ENCODE measurements at places on chromosomes 1 and 21. TPM values are rescaled to one million over a fixed set of nuclear protein-coding genes. Genes with fewer than 3 reads are reported as not detected.

The FAM151A gene
- polyA plus RNA-seq = 13.5 TPM

The KCNA2 gene
- polyA plus RNA-seq = not detected

DNA sequence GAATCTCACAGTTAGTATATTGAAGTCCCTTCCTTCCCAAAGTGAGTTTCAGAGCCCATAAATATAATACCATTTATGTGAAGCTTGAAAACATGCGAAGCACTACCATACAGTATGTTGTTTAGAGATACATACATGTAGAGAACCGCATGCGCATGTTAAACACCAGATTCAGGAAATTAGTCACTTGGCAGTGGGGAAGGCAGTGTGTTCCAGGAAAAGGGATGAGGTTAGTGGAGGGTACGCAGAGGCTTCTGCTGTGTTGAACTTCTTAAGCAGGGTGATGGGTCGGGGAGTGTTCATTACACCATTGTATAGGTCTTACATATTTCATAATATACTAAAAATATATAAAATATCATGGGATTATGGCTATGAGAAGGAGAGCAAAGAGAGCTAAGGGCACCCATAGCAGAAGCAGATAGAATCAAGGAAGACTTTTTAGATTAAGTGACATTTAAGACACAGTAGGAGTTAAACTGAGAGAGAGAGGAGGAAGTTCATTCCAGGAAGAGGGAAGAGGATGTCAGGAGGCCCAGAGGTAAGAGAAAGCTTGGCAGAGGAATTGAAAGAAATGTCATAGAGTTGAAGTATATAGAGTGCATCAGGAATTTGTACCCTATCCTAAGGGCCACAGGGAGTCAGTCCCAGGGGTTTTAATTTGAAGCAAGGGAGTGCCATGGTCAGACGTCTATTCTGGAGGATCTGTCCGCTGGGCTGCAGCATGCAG lies 43.5 kb upstream of the SARS1 start:
- H3K4me1 ChIP-seq = no peaks in the 10 kb centered on the region
- H3K27ac ChIP-seq = no peak overlapping the region
- H3K27me3 ChIP-seq = no peaks in the 10 kb centered on the region
- no peaks in the 10 kb centered on the region for H3K36me3 ChIP-seq
- DNase-seq = no peak

DNA sequence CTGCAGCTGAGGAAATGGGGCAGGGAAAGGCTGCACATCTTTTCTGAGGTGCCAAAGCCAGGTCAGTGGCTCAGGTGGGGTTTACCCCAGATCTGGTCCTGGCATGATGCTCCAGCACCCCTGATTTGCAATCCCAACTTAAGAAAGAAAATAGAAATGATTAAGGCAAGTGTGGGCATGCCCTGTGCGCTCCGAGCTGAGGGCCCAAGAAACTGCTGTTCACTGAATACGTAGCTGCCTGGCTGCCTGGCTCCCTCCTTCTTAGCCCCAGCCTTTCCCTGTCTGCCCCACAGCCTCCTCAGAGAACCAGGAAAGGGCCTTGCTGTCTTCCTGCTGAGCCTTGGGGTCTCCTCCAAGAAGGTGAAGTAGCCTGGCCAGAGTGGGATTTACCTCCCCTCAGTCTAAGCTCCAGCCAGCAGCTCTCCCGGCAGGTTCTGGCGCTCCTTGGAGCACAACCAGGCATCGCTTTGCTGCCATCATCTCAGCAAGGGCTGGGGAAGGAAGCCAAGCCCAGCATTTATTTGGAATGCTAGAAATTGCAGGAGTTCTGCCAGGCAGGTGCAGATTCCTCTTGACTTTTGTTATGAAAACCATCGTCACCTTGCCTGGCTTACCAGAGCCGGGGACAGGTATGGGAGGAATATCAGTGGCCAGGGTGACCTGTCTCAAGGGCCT lies 51.3 kb upstream of the SELENON start:
- H3K4me1 ChIP-seq = peaks cover 4% of the 10 kb centered on the region
- no peak overlapping the region for H3K4me3 ChIP-seq
- no peaks in the 10 kb centered on the region for H3K36me3 ChIP-seq
- no peak for DNase-seq

- peak; percentile 67 for DNase-seq
- H3K4me1 ChIP-seq = peaks cover 23% of the 10 kb centered on the region
- H3K27me3 ChIP-seq = peaks cover 75% of the 10 kb centered on the region
- H3K27ac ChIP-seq = peak overlapping the region; percentile 47
- H3K4me3 ChIP-seq = peak overlapping the region; percentile 45
- no peaks in the 10 kb centered on the region for H3K36me3 ChIP-seq
These were observed 271.4 kb downstream of the FOXD2 start for GRCh38 chr1:47709019-47709871.

GRCh38 chr1:41241749-41242341 lies at the start of gene SCMH1:
Gene SCMH1 (minus strand): TSS chr1:41242306. CDS start chr1:41186133, 56,173 bp downstream.
- peak within 1 kb of the TSS; percentile 81 for H3K4me3 ChIP-seq
- no peaks in the 10 kb centered on the region for H3K36me3 ChIP-seq
- H3K27ac ChIP-seq = peak within 1 kb of the TSS; percentile 99
- DNase-seq = peak; percentile 84
- H3K27me3 ChIP-seq = no peaks in the 10 kb centered on the region

DNA sequence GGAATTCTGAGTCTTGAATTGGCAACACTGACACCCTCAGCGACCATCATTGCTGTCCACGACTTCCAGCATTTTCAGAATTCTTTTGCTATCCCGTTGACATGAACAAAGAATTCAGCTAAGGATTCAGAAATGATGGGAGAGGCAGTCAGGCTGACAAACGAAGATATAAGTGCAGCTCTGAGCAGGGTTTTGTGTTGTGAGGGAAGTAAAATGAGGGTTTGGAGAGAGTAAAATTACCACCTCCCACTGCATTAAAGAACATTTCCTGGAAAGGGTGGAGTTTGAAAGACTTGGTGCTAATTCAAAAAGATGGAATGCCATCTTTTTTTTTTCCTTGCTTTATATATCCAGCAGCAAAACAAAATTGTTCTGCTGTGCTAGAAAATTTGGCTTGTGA lies 4.9 kb upstream of the ELK4 start:
- no peak overlapping the region for H3K4me3 ChIP-seq
- H3K4me1 ChIP-seq = peaks cover 7% of the 10 kb centered on the region
- H3K36me3 ChIP-seq = no peaks in the 10 kb centered on the region
- DNase-seq = no peak
- no peak overlapping the region for H3K27ac ChIP-seq

DNA sequence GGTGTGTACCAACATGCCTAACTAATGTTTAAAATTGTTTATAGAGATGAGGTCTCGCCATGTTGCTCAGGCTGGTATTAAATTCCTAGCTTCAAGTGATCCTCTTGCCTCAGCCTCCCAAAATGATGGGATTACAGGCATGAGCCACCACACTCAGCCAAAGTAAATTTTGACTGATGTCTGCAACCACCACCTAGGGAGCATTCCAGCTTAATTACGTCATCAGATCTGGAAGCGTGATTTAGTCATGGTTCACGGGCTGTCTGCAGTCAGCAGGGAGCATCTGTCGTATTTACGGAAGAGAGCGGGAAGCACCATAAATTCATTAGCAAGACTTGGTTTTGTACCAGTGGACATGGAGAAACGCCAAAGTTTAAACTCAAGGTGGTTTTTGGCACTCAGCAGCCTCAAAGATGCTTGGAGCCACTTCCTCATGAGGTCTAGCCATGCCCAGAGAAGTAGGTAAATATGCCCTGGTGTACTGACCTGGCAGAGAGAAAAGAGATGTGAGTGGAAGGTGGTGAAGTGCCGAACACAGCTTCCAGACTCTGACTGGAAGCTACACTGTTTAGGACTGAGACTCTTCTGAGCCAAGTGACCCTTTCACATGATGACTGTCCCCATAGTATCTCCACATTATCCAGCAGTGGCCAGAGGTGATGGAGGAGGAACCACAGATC lies 60.8 kb upstream of the SLC35F3 start:
- H3K27ac ChIP-seq = no peak overlapping the region
- no peaks in the 10 kb centered on the region for H3K27me3 ChIP-seq
- no peak for DNase-seq
